ENCODE measurements at places on chromosomes 1 and 21.

GRCh38 chr1:109158433-109158832 lies 44.5 kb downstream of the ELAPOR1 start:
- DNase-seq = peak; percentile 36

- no peak for DNase-seq
These were observed 140.7 kb upstream of the SPAG17 start for GRCh38 chr1:118325550-118326225.

- peak; percentile 71 for DNase-seq
These were observed 10.6 kb downstream of the FCMR start for GRCh38 chr1:206911064-206911663.

- peak; percentile 47 for DNase-seq
These were observed at the start of gene FAM131C for GRCh38 chr1:16073490-16074119. Gene FAM131C (minus strand): TSS chr1:16073651. CDS start chr1:16073442, 209 bp downstream.

GRCh38 chr1:92356956-92357355 lies 58.1 kb downstream of the RPAP2 start:
- no peak for DNase-seq

GRCh38 chr1:44724955-44725698 lies 5.8 kb downstream of the RNU5D-1 start:
- DNase-seq = no peak

DNA sequence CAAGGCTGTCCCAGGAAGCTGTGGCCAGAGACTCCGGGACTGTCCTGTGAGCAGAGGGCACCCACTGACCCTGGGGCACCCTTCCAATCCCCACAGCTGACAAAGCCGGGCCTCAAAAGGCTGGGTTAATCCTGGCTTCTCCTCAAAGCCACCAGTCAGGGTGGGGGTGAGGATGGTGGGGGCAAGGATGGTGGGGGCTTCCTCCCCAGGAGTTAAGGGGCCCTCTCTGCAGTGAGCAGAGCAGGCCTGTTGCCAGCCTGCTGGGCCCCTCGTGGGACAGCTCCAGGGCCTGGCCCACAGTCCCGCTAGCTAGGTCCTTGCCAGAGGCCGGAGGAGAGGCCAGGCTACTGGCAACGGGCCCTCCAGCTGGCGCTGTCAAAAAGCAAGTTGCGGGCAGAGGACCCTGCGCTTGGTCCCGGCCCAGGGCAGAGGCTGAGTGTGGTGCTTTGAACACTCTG lies 37.9 kb upstream of the CCDC27 start:
- no peak for DNase-seq

- DNase-seq = no peak
These were observed 3.1 kb downstream of the PTAFR start for GRCh38 chr1:28173151-28173979.

DNA sequence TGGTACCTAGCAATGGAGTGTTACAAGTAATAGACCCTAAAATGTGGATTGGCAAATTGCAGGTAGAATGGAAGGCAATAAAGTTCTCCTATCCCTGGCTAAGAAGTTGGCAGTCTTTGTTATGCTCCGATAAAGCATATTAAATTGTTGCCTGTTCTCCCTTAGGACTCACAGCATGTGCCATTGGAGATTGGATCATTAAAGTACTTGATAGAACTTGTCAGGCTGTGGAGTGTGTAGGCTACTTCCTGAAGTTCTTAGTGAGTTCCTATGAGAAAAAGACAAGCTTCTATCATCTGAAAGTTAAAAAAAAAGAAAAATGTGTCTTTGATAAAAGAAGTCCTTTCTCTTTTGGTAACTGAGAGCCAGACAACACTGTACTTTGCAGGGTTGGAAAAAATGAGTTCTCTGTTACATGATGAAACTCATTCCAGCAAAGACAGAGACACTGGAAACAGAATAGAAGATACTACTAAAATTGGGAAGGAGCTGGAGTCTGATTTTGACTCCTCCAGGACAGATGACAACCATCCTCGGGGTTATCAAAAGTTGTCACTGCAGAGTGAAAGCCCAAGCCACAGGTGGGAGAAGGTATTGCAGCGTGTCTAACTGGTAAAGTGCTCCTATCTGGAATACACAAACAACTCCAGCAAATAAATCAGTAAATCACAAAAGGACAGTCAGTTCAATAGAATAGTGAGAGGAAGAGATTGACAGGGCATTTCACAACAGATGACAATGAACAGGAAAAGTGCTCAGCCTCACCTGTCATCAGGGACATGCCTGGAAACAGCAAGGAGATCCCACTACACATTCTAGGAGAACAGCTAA lies 87.5 kb upstream of the WDR26 start:
- no peak for DNase-seq

DNA sequence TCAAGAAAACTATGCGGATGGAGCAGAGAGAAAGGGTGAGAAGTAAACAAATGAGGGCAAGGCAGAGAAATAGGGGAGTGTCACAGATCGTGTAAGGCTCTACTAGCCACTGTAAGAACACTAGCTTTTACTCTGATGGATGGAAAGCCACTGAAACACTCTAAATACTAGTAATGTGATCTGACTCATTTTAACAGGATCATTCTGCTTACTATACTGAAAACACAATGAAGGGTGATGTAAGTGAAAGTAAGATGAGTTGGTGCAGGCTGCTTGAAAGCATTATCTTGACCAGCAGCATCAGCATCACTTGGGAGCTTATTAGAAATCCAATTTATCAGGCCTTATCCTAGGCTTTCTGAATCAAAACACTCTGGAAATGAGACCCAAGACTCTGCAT lies 32.7 kb downstream of the TUT4 start:
- DNase-seq = no peak

DNA sequence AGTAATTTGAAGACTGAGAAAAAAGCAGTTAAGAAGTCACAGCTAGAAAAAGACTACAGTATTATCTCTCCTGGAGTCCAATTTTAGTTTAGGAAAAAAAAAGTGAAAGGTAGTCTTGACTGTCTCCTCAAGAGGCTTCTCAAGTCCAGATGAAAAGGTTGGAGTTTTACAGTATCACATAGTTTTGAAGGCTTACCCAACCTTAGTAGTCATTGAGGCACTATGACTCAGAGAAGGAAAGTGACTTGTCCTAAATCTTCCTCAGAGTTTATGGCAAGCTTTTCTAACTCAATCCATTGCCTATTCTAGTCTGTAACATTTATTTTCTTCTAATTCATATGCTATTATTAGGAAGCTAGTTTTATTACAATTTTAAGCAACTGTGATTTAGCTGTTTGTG lies 174.9 kb downstream of the DPYD start:
- no peak for DNase-seq

Data from T47D (cell line).